Choroid plexus epithelial cell (primary cell): ENCODE measurements at places on chromosomes 1 and 21.

DNA sequence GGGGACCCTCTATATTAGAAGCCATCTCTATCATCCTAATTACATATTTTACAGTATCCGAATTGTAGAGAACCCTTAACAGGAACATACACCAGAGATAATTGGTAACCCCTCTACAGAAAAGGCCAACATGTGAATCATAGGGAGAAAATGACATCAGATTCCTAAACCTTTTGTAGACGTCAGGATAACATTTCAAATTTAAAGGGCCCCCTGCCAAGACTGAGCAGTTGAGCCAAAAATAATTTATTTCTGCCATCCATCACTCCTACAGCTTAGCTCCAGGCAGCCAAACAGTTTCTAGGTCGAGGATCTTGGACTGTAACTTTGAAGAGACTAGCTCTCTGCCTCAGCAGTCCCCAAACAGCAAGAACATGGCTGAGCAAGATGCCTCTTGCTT, 21.2 kb downstream of the ZNF697 start:
- DNase-seq = peak; percentile 61

GRCh38 chr1:34696981-34697380, 57.9 kb upstream of the GJB5 start:
- no peak for DNase-seq

DNA sequence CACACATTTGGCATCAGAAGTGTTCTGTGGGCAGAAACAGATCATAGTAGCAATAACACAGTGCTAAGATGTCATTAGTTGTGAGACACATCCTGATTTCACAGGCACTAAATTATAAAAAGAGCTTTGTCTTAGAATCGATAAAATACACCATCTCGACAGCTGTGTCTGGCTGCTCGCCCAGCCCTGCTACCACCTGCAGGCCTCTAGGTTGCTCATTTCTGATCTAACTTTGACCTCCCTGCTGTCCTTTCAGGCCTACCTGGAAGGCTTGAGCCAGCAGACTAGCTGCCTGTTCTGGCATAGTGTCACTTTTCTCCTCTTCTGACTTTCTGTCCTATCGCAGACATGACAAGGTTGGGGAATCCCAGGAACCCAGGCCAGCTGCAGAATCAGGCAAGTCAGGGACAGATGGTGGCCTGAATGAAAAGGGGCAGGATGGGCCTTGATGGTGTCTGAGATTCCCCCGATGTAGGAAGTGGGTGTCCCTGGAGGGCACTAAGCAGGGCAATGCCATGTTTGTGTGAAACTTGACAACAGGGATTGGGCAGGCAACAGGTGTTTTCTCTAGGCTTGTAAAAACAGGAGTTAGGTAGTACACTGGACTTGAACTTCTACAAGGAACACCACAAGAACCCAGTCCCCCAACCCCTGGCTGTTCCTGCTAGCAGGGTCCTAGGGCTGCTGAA, 66.6 kb upstream of the RHOU start:
- DNase-seq = no peak

DNA sequence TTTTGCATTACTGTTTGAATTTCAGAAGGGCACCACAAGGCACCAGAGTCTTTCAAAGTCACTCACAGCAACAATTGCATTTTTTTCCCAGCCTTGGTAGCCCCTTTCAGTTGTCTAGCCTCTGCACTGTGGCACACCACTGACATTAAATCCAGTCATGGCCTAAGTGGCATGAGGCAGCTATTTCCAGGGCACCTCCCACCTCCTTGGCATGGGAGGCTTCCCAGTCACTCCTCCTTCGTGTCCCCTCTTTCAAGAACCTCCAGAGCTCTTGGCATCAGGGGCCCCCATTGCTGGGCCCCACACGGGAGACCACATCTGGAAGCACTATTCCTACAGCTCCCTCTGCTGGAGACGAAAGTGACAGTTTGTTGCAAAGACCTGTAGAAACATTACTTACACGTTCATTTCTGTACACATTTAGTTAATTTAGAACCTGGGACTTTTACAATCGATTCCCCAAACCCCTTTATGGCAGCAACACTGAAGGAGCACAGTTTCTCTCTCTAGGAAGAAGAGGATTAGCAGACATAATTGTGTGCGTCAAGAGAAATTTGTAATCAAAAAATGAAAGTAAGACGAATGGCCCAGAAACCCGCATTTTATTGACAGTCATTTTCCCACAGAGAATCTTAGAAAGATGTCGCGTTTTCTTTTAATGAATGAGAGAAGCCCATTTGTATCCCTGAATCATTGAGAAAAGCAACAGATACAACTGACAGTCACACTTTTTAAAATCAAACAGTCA, 5.7 kb upstream of the CHD5 start:
- peak; percentile 67 for DNase-seq

GRCh38 chr1:167752219-167752985, 30.6 kb downstream of the MPZL1 start:
- no peak for DNase-seq

GRCh38 chr1:46248122-46248920, 758 bp downstream of the RAD54L start:
- no peak for DNase-seq

GRCh38 chr1:177629526-177629925, 340.3 kb downstream of the SEC16B start:
- peak; percentile 47 for DNase-seq

DNA sequence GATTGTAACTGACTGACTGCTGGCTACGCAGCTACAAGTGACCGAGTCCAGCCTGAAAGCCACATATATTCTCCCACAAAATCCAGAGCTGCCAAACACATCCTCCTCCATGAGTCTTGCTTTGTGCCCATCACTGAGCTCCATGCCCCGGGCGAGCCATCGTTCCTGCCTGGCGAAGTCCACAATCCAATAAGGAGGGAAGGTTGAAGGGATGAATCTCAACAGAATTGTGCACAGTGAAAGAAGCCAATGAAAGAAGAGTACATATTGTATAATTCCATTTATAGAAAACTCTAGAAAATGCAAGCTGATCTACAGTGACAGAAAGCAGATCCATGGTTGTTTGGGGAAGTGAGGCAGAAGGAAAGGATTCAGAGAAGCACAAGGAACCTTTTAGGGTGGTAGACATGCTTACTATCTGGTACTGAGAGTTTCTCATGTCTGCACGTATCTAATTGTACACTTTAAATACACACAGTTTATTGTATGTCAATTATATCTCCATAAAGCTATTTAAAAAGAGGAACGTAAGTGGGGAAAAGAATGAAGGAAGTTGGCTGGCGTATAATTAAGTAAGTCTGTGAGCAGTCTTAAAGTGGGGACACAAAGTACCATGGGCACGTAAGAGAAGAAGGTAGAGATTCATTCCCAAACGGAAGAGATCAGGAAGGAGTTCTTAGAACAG, 115.9 kb upstream of the JUN start:
- no peak for DNase-seq

DNA sequence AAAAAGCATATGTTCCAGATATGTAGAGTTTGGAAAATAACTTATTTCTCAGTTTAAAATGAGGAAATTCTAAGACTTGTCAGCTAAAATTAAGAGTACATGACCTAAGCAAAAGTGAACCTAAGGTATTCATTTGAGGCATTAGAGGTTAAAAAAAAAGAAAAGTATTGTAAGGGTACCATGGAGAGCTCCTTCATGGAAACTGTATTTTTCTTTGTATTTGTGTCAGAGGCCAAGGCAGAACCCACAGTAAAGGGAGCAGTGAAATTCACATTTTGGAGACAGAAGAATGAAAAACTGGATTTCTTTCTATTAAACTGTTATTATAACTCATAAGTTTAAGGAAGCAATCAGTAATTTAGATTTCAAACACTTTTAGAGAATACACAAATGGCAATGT, 1494.8 kb downstream of the KCNT2 start:
- no peak for DNase-seq

DNA sequence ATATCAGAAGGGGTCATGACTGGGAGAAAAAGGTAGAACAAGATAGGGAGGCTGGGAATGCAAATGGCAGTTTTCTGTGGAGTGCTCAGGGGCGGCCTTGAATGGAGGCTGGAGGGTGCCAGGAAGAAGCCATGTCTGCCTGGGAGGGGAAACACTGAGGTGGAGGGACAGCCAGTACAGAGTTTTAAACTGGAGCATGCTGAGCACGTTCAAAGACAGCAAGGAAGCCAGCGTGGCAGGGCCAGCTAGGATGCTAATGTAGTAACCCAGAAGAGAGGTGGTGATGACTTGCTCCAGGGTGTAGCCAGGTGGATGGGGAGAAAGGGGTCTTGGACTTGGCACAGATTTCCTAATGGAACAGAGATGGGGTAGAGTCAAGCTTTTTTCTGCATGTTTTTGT, 445.8 kb upstream of the VAMP3 start:
- no peak for DNase-seq

DNA sequence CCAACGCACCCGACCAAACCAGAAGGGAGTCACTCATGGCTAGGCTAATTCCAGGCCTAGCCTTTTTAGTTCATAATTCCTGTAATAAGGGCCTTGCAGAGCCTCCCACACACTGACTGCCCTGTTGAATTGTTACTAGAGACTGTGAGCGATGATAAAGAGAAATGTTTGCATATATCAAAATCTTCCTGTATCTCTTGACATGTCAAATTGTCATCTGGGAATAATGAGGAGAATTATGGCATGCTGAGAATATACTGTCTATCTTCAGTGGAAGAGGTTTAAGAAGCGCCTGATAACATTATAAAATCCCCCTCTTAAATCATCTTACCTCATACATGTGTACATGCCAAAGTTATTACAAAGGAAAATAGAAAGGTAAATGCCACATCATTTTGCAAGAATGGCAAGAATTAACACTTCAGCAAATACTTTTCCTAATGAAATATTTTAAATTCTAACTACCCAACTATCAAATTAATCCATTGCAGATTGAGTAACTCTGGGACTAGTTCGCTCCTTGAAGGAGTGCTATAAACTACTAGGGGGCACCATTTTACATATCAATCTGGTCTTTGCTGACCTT, 144.1 kb downstream of the CENPF start:
- DNase-seq = no peak

GRCh38 chr1:46550751-46551231, 656 bp downstream of the KNCN start:
- DNase-seq = no peak

- no peak for DNase-seq
Measured at GRCh38 chr1:203835476-203835875, 25.9 kb upstream of the SNRPE start.

DNA sequence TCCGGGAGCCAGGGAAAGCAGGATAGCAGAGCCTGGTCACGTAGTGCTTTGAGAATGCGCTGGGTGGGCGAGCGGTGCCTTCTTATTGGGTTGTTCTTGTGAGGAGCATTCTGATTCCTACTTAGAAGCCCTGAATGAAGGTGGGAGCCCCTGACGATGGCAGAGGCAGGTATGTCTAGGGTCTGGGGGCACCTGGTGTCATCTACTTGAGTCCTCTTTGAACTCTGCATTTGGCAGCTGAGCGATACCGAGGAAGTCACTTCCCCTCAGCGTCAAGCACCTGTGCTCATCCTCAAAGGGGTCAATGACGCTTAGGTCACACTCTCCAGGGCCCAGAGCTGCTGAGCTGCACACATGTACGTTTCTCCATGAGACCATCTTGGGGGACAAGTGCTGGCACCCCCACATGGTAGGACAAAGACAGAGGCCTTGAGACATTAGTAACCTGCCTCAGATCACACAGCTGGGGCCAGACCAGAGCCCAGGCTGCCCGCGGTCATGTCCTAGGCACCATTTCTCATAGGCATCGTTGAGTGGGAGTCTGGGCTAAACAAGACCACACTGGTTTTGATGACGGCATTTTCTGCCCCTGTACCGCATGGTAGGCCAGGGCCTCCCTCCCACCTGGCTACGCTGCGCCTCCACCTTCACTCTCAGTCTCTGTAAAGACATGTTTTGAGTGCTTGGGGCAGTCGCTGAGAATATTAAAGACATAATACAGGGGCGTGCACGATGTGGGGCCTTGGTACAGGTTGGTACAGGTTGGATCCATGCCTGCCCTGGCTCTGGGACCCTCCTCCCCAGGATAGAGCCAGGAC, 69.1 kb upstream of the ABCG1 start:
- no peak for DNase-seq

GRCh38 chr1:92805216-92805615, 20.3 kb upstream of the EVI5 start:
- no peak for DNase-seq

DNA sequence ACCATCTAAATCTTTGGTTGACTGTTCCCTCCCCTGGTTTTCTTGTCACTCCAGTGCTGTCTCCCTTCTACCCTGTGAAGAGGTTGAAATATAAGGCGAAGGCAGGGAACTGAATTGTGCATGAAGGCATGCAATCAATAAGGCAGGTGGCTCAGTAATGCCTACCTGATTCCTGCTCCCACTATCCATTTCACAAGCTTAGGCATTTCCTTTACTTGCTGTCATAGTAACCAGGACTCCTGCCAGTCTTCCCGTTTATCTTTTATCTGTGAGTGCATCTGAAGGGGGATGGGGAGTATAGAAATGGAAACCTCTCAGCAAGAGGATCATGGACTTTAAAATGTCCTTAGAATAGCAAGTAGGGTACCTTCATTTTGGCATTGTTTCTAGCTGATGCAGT, 40.5 kb downstream of the MRPS6 start:
- no peak for DNase-seq

GRCh38 chr1:23527366-23527765, 3.7 kb downstream of the E2F2 start:
- no peak for DNase-seq

GRCh38 chr1:101308935-101309333, 72.1 kb downstream of the S1PR1 start:
- no peak for DNase-seq

- no peak for DNase-seq
Measured at GRCh38 chr1:228070851-228071250, 11.7 kb upstream of the ARF1 start.

GRCh38 chr1:236159704-236160539, 17.6 kb downstream of the GPR137B start:
- DNase-seq = no peak

DNA sequence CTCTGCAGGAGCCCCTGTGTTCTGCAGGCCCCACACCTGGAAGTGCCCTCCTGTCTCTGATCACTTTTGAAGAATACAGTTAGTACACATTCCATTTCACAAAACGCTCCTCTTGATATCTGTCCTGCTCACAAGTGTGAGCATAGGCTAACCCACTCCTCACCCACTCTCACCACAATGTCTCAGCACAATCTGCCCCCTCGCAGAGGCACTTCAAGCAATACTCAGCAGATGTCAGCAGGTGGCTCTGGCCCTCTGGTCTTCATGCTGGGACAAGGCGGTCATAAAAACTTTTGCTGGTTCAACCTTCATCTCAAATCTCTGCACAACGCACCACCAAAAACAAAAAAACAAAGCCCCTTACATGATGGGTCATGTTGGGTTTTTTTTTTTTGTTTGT, 671.2 kb downstream of the MATN1 start:
- DNase-seq = no peak

DNA sequence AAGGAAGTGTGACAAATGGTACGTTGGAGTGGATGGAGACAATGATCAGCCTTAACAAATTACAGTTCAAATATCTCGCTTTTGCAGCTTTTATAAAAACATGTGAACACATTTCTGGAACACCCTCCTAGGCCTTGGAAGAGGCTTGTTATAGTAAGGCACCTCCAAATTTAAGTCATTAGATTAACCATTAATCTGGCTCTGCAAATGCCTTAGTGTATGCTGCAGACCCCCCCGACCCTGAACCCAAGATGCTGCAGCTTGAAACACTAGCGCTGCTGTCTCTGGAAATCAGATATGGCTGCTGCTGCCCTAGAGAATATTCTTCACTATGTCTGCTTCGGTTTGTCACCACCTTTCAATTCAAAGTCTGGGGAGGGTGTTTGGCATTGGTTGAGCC, 196.4 kb downstream of the MIS18A start:
- no peak for DNase-seq

- peak; percentile 5 for DNase-seq
Measured at GRCh38 chr1:57061369-57061768, 95.6 kb upstream of the C8B start.

GRCh38 chr21:28719723-28720122, 273.0 kb downstream of the LTN1 start:
- peak; percentile 18 for DNase-seq
